CD4-positive, alpha-beta memory T cell (primary cell): ENCODE measurements at places on chromosomes 6 and 20. TPM values are rescaled to one million over a fixed set of nuclear protein-coding genes. Genes with fewer than 3 reads are reported as not detected.

Gene RALGAPA2
- 1.6 TPM for polyA plus RNA-seq

Gene C6orf141
- not detected for polyA plus RNA-seq

Gene PLEKHG1
- polyA plus RNA-seq = 1.2 TPM

Gene C20orf144
- polyA plus RNA-seq = not detected

Gene KCNG1
- not detected for polyA plus RNA-seq

Gene APCDD1L
- polyA plus RNA-seq = not detected

Gene SLC12A5
- not detected for polyA plus RNA-seq

Gene WFDC10B
- polyA plus RNA-seq = not detected

Gene RSPH3
- polyA plus RNA-seq = 0.66 TPM

Gene MOCS1
- 0.80 TPM for polyA plus RNA-seq

Gene TCP11
- polyA plus RNA-seq = not detected

Gene OLIG3
- polyA plus RNA-seq = not detected

Gene PRPH2
- not detected for polyA plus RNA-seq

Gene BPIFB1
- not detected for polyA plus RNA-seq
